ENCODE measurements at places on chromosomes 7 and 10. TPM values are rescaled to one million over a fixed set of nuclear protein-coding genes. Genes with fewer than 3 reads are reported as not detected.

Gene GHRHR
- not detected for total RNA-seq

Gene TDRD1
- not detected for total RNA-seq

Gene TNRC18
- total RNA-seq: 32.1 TPM

Gene PPP1R3C
- 94.5 TPM for total RNA-seq

Gene SLC29A3
- total RNA-seq: 2.3 TPM

Gene ADK
- total RNA-seq: 18.2 TPM

Gene UCMA
- not detected for total RNA-seq

Gene LRRD1
- 0.17 TPM for total RNA-seq

Gene KIF20B
- total RNA-seq: 9.2 TPM

Gene CYP2E1
- 0.50 TPM for total RNA-seq

Gene MSMB
- total RNA-seq: not detected

DNA sequence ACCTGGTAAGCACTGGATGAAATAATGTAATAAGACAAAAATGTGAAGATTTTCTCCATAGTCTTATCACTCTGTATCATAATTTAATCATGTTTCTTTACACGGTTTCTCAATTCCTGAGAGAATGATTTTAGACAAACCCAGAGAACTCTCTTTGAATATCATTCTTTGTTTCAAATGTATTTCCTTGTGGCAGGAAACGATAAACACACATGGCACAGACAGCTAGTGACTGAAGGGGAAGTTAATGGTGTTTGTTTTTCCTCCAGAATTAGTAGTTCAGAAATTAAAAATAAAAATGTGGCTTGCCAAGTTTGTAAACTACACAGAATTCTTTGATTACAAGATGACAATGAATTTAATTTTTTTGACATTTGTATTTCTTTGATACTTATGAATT is 163.7 kb upstream of the PRPS1L1 start:
- DNase-seq: no peak

DNA sequence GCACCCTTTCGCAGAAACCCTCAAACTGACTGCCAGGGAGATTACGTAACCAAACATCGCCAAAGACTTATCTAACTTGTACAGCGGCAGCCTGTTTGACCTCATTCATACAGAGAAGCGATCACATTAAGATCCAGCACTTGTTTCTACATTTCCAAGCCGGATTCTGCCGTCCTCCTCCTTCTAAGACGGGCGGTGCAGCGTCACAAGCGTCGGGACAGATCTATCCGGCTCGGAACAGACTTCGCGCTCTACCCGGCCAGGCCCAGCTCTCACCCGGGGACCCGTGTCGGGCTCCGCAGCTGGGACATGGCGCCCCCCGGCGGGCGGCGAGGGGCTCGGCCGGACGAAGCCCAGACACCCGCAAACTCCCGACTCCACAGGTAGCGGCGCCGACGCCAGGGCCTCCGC is 373 bp downstream of the H2AZ2 start:
- peak; percentile 83 for DNase-seq

DNA sequence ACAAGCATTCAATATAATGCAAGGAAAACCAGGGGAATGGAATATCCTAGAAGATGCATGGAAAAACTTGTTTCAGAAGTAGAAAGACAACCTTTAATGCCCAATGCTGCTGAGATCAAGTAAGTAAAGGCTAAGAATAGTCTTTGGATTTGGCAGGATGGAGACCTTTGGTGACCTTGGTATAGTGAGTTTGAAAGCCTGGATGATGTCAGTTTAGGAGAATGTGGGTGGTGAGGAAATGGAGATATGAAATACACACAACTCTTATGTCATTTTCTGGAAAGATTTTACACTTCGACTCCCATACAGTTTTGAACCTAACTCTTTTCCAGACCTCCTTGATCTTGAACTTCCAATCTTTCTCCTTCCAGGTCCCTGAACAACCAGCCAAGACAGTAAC is 185.7 kb downstream of the TFEC start:
- DNase-seq: peak; percentile 31

DNA sequence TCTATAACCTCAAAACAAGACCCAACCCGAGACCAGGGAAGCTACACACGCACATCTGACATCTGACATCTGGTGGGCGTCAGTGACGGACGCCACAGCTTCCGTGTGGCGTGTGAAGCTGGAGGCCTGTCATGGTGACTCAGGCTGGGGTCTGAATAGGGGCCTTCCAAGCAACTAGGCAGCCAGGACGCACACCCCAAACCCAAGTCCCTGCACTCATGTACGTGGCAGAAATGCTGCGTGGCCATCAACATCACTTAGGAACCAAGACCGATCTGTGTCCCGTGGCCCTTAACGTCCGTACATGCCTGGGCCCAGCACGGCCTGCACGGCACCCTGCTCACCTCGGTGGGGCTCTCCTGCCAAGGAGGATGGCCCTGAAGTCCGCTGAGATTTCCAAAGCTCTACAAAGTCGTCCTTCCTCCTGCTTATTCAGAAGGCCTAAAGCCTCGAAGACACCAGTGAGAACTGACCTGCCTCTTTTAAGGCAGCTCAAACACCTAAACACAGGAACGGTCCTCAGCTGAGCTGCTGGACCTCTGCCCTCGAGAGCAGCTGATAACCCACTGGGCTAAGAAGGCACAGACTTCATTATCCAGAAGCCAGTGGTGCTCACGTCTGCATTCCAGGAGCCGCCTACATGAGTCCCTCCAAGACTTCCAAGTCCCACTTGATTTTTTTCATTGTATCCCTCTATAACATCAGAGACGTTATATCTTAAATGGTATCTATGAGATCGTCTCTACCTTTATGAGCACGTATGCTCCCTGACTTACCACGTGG is 82.5 kb downstream of the DIP2C start:
- DNase-seq: peak; percentile 54

DNA sequence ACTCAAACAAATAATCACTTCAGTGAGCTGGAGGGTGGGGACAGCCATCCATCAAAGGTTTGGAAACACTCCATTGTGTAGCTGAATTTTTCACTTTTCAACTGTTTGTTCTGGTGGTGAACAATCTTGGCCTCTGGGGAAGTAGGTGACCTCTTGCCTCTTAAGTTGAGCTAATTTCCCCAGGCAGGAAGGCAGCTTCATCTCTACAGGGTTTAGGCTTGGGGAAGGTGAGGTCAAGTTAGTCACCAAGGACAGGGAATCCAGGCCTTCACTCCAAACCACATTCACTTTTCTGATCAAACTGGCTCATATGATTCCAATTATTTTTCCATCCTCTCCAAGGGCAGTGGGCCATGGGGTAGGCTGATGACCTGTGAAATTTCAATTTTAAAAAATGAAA is 138.3 kb upstream of the HABP2 start:
- no peak for DNase-seq

DNA sequence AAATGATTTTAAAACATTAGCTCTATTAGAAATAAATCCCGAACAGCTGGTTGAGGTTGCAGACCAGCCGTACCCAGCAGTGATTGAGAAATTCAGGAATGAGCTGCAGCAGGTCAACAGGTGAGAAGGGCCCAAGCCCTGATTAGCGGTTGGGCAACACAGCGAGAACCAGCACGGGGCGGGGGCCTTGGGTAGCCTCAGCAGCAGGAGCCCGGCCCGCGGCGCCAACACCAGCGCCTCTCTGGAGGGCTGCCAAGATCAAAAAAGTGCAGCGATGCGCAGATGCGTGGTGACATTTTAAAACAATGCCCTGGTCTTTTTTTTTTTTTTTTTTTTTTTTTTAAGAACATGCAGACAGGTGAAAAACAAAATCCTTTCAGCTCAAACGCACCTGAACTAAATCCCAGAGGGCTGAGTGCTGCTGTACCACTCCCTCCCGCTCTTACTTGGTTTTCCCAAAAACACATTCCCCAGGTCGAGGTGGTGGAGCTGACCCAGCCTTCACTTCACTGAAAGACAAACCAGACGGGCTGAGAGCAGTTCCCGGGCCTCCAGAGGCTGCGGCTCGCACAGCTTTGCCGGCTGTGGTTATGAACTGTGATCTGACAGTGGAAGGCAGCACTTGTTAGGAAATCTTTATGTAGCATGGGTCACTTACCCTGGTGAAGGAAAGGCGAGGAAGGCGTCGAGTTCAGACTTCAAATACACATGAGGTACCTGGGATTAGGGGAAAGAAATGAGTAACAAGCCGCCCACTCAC is 579.4 kb downstream of the SDK1 start:
- no peak for DNase-seq

DNA sequence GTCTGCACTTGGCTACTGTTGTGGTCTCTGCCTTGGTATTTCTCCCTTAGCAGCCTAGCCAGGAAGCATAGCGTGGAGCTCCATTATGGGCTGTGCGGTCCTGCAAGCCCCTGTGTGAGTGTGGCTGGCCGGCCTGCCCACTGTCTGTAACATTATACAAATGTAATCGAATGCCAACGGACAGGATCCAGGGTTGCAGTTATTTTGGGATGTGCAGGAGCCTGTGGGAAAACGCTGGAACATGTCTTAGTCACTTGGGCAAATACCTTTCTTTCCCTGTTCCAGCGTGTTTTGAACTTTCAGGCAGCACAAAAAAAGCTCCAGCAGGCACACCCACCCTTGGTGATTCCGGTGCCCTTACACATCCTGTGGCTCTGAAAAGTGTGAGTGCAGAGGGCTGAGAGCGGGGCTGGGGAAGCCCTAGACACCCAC is 29.5 kb downstream of the BAG3 start:
- peak; percentile 37 for DNase-seq

GRCh38 chr7:129635300-129636029 is 23.9 kb downstream of the NRF1 start:
- peak; percentile 85 for DNase-seq

DNA sequence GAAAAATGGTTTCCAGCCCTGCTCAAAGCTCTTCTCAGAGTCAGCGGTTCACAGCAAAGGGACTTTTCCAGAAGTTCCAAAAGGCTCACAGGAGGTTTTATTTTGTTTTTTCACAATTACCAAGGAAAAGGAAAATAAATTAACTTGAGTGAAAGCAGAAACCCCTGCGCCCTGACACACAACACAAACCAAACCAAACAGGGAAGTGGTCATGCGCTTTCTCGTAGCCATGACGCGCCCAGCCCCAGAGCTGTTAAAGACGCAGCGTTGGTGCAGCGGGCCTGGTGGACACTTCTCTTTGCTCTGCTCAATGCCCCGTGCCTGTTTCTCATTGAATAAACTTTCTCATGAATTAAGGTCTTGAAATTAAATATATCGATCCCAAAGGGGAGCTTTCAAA is 134.4 kb upstream of the LYZL2 start:
- DNase-seq: no peak

DNA sequence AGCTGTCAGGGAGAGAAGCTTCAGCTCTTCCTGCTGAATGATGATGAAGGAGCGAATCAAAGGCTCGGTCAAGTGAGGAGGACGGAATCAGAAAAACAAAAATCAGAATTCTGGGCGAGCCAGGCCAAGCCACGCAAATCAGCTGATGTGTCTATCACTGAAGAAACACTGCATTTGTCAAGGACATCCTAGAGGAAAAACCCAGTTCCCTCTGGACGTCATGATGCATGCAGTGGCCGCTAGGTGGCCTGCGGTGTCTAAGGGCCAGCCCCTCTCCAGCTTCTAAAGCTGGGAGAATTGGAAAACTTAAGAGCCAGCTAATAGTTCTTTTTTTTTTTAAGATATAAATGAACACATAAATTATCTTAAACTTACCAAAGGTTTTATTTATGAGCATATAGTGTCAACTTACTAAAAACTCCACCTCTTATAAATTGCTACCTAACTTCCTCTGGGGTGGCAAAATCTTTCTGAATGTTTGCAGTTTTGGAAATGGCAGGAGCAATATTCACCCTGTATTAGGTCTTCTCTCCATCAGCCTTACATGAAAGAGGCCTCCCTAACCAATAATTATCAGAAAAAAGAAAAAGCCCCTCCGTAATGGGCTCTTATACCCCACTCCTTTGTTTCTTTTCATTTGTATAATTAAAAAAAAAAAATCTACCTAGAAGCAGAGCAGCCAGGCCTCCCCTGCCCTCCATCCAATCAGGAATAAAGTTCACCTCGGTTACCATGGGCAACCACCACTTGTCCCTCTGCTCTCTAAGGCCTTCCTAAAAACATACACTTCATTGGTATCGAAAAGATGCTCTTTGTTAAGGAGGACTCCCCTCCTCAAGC is 186.8 kb downstream of the USP6NL start:
- peak; percentile 61 for DNase-seq

DNA sequence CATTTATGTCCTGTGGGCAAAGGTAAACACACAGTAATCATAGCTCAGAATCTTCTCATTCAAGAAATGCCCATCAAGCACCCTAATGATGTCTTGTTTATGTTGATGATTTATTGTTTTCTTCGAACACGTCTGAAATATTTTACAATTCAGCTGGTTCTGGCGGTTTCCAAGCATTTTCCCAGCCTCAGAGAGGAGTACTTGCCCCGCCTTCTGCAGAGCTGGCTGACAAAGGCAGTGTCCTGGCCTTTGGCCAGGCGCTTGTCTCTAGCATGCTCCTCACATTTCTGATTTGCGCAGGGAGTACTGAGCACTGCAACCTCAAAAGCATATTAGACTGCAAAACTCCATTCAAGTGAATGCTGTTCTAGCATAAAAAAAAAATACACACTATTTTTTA is 314.2 kb upstream of the GNAI1 start:
- peak; percentile 92 for DNase-seq

- DNase-seq: no peak
Observed at GRCh38 chr10:131788386-131788785, 112.4 kb upstream of the PPP2R2D start.

- no peak for DNase-seq
Observed at GRCh38 chr10:58913717-58914116, 262.7 kb upstream of the PHYHIPL start.

DNA sequence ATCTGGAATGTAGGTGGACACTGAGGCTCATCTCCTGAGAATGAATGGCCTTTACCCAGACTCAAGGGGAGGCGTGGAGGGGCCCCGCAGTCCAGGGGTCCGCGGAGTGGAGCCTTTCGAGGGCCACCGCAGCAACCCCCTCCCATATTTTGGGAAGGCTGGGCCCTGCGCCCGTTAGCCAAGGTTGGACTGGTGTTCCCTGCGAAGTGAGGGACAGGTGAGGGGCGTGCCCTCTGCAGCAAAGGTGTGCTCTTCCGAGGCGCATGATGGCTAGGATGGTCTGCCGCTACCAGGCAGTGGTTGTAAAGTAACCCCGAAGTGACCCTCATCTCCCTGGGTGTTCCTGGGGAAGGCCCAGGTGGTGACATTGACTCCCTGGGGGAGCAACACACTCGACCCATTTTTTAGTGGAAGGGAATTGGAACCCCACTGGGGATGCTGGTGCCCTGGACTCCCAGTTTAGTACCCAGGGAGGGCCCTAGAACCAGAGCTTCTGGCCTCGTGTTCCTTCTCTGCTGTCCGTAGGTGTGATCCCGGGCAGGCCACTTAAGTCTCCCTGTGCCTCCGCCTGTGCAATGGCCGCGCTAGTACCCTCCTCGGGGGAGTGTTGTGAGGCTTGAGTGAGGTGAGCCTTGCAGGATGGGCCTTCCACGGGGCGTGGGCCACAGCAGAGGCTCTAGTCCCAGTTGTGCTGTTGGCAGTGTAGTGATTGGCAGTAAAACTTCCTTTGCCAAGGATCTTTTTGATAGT is 779 bp downstream of the FAM241B start:
- DNase-seq: no peak

DNA sequence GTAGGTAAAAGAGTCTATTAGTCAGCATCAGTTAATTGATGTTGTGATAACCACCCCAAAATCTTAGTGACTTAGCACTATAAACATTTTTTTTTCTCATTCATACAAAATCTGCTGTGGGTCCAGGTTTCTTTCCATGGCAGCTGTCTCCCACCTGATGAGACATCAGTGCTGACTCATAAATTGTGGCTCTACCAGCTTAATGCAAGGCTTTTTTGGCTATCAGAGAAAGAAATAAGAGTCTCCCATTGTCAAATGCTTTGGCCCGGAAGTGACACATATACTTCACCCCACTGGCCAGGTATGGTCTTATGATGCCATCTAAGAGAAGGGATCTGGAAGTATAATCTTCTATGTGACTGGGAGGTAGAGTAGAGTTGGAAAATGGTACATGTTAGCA is 14.5 kb downstream of the DNAJB9 start:
- no peak for DNase-seq

GRCh38 chr7:31020652-31021051 is 31.5 kb upstream of the ADCYAP1R1 start:
- no peak for DNase-seq

Measured in fibroblast of lung (primary cell).